Mucosa of gallbladder (tissue), 1 donor: ENCODE measurements at places on chromosomes 5 and 9.

DNA sequence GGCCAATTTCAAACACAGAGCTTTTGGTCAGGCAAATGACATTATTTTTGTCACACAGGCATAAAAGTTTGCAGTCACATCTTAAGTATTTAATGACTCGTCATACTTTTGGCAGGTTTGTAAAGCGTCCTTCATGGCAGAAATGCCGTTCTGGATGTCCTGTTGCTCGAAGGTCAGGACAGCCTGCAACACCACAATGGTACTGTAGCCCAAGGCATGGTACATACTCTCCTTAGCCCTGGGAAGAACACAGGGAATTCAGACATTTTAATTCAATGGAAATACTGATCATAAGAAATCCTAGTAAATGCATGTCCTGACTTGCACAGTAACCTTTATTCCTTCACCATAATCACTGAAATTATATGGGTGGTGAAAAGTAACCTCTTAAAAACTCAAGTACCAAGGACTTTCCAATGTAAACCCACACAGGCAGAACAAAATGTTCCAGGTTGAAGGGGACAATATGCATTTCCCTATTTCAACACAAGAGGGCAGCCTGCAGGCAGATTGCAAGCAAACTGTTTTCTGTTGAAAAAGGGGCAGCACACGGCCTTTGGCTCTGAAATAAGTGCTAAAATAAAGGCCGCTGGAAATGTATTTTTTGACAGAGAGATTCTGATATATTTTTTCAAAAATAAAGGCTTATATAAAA lies 95.7 kb downstream of the TTC39B start:
- peak; percentile 80 for DNase-seq

DNA sequence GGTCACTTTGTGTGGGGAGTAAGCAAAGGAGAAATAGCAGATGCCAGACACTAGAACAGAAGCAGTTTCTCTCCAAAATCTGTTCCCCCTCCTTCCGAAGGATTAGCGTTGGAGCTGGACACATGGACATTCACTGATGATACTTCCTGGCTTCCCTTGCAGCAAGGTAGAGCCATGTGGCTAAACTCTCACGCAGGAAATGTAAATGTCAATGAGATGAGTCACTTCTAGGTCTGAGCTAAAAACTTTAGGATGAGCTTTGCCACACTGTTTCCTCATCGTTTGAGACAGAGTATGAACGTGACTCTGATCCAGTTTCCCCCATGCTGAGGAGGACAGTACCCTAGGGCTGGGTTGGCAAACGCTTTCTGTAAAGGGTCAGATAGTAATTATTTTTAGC lies 5.1 kb downstream of the BHMT2 start:
- no peak for DNase-seq

GRCh38 chr9:85408494-85408893 lies 333.3 kb downstream of the AGTPBP1 start:
- no peak for DNase-seq

DNA sequence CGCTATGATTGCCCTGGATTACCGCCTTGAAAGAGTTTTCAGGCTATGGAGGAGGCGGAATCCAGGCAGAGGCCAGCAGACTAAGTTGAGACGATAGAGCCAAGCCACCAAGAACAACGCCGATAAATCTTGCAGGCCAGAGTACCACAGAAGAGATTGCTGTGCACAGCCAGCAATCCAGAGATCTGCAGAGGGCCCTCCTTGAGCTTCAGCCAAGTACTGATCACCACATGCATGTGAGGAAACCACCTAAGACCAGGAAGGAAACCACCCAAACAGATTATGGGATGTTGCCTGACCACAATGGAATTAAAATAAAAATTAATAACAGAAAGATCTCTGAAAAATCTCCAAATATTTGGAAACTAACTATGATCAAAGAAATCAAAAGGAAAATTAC lies 74.9 kb downstream of the GCNT4 start:
- no peak for DNase-seq

DNA sequence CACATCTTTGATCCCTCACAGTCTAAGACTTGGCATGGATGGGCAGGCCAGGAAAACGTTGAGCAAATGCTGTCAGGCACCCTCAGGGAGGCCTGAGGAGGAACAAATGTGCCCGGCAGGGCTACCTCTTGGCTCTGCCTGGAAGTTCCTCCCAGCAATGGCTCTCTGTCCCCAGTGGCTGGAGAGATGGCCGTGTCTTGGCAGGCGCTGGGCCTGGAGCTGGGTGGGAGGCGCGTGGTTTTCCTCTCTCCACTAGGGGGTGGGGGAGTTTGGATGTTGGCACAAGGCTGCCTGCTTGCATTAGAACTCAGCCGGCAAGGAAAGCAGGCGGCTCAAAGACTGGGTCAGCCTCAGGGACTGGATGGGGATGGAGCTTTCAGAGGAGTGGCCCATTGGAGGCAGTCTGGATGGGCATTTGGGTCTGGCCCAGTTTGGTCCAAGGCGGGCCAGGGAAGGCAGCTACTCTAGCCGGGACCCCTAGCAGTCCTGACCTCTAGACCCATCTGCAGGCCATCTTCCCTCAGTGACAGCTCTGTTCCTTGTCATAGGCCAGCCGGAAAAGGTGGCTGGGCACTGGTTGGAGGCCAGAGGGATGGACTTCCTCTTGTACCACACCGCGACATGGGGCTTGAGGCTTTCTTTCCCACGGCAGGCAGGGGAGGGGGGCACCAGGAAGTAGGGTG lies 68.2 kb upstream of the STC2 start:
- DNase-seq, result no peak

DNA sequence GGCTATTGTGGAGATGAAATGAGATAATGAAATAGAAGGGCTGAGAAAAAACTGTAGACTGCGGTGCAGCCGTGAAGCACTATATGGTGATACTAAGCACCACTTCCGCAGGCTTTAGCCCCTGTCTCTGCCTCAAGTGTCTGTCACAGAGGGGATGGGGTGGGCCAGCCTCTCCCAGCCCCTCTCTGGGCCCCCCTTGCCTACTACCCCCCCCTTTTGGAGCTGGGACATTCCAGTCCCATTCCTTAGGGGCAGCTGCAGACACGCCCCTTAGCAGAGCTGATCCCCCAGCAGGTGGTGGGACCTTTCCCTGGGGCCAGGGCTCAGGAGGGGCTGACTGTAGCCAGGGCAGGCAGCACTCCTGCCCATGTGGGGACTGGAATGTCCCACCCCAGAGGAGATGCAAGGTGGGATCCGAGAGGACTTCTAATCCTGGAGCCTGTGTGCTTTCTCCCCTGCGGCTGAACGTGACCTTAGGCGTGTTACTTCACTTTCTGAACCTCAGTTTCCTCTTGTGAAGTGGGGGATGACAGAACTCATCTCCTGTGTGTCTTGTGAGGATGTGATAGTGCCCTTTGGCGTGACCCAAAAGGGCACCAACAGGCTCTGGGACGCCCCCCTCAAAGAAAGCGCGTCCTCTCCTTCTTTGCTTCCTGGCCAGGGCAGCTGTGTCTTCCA lies 1.9 kb downstream of the N4BP3 start:
- DNase-seq, result no peak

DNA sequence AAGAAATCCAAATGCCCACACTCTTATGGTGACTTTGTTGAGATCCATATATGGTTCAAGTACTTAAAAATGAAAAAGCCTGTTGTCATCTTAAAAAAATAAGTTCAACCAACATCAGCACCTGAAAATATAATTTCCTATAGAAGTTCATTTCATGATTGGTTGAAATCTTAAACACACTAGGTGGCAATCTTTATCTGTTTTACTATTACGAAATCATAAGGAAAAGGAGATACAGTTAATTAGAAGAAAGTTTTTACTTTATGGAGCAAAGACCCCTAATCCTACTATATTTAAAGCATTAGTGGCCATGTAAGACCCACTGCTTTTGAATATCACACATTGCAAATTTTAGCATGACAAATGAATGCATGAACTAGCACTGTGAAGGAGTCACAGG lies 616.0 kb downstream of the RAB3C start:
- DNase-seq, result no peak

- no peak for DNase-seq
Measured at GRCh38 chr9:13800776-13801175, 513.2 kb downstream of the NFIB start.

DNA sequence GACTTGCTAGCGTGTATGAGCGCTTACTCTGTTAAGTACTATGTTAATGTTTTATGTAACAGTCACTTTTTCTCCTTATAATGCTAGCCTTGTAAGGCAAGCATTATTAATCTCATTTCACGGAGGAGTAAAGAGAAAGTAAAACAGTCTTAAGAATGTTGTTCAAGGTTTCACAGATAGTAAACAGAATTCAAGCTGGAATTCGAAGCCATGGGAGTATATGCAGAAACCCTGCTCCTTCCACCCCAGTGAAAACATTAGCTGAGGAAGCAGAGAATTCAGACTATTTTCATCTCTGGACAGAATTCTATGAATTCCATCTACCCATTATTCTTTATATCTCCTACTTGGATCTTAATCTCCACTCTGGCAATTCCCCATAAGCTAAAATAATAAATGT lies 1028.3 kb upstream of the WWC1 start:
- no peak for DNase-seq

DNA sequence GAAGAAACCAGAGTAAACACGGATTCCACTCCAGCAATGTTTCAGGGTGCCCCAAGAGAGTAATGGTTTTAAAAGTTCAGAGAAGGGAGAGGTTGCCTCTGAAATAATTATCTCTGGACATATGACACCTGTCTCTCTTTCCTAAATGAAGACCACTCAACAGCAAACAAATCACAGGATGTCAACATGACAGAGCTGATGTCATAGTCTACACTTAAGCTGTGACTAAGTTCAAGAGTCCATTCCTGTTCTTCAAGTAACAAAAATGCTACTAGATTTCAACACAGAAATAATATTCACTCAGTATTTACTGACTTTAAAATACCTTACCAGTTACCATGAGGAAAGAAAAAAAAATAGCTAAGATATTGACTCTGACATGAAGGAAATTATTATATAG lies 44.7 kb upstream of the SLC30A5 start:
- DNase-seq, result no peak

DNA sequence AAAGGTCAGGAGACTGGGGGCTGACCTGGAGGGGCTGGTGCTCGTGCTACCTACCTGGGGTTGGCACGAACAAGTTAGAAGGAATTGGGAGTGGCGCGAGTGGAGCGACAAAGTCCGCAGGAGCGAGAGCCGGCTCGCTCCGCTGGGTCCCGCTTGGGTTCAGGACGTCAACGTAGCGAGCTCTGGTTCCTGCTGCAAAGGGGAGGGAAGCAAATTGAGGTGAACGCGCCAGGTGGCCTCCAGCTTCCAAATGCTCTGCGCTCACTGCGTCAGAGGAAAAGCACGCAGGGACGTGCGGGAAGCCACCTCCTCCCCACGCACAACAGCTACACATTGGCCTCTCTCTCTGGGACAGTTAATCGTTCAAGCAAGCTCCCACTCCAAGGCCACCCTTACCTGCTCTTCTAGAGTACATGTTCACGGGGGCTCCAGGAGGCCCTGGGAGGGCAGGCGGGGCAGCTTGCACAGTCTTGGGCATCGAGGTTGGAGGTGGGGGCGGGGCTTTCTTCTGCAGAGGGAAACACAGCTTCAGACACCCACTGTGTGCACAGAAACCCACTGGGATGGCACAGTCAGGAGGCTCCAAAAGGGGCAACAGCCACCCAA lies 7.6 kb upstream of the INPP5E start:
- no peak for DNase-seq

DNA sequence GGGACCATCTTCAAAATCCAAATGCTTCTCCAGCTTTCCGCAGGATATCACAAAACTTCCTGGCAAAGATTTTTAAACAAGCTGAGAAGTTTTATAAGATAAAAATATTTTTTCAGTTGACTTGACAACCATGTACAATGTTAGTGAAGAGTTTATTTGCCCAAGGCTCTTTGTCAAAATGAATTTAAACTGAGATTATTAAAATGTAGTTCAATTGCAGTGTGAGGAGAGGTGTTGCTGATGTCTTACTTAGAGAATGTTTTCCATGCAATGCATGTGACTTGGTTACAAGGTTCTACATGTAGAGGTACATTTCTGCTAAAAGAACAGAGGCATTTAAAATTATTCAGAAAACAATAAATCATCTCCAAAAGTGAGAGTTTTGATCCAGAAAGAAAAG lies 131.4 kb upstream of the MINAR2 start:
- no peak for DNase-seq

DNA sequence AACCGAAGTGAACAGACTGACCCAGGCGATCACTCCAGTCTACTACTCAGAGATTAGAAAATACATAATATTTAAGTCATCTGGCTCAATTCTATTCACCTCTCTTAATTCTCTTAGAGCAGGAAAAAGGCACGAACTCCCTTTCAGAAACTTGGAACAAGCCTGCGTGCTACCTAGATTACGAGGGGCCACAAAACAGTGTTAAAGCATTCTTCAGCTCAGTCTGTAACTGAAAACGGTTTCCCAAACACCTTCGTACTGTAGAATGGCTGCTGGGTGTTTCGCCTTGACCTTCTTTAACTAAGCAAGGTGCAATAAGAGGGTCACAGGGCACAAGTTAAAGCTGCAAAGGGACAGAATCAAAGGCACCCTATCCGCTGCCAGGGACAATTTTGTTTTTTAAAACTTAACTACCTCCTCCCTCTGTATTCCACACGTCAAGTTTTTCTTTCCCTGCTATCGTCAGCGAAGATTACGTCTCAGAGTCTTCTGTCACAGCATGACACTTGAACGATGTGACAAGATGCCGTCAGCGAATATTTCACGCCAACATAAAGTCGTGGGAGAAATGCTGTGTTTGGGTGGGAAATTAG lies 687 bp downstream of the LYSMD3 start:
- no peak for DNase-seq

DNA sequence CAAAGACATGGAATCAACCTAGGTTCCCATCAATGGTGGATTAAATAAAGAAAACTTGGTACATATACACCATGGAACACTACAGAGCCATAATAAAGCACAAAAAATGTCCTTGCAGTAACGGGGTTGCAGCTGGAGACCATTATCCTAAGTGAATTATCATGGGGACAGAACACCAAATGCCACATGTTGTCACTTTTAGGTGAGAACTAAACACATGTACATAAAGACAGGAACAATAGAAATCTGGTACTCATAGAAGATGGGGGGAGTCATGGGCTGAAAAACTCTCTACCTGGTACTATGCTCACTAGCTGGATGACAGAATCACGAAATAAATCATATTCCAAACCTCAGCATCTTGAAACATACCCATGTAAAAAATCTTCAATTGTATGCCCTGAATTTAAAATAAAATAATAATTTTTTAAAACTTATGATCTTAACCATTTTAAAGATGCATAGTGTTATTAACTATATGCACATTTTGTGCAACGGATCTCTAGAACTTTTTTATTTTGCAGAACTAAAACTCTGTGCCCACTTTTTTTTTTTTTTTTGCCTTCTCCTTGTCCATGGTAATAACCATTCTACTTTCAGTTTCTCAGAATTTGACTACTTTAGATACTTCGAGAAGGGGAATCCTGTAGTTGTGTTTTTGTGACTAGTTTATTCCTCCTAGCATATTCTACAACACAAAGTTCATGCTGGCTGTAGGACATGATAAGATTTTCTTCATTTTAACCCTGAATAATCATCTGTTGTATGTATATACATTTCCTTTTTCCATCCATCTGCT lies 1081.6 kb upstream of the ACO1 start:
- DNase-seq, result no peak

GRCh38 chr9:80797831-80798688 lies 891.3 kb downstream of the TLE1 start:
- DNase-seq, result peak; percentile 11

GRCh38 chr9:120946259-120946658 lies 19.7 kb upstream of the TRAF1 start:
- DNase-seq, result no peak
